Breast epithelium (tissue), 4 donors: ENCODE measurements at places on chromosomes 13 and 19. TPM values are rescaled to one million over a fixed set of nuclear protein-coding genes. Genes with fewer than 3 reads are reported as not detected.
A peak's percentile ranks its signal among the peaks of the same experiment; 100 is the strongest.

- no peak for DNase-seq
- H3K27me3 ChIP-seq: no peaks in the 10 kb centered on the region
- H3K4me1 ChIP-seq: no peaks in the 10 kb centered on the region
- H3K27ac ChIP-seq: no peak overlapping the region
- no peak overlapping the region for H3K4me3 ChIP-seq
Observed at GRCh38 chr13:112452380-112453206, 76.4 kb downstream of the SPACA7 start.

DNA sequence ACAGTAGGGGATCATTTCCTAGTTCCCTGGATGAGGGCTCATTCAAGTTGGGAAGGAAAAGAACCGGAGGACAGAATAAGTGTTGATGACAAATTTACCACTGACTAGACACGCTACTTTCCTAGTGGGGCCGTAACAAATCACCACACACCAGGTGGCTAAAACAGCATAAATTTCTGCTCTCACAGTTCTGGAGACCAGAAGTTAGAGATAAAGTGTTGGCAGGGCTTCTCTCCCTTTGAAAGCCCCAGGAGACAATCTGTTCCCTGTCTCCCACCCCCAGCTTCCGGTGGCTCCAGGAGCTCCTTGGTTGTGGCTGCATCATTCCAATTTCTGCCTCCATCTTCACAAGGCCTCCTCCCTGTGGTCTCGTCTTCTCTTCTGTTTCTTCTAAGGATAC, 65.4 kb upstream of the ARGLU1 start:
- no peaks in the 10 kb centered on the region for H3K36me3 ChIP-seq
- no peak overlapping the region for H3K27ac ChIP-seq
- H3K27me3 ChIP-seq: no peaks in the 10 kb centered on the region
- no peak overlapping the region for H3K4me3 ChIP-seq
- H3K4me1 ChIP-seq: no peaks in the 10 kb centered on the region

Gene NKPD1
- total RNA-seq: 1.3 TPM

GRCh38 chr13:68152414-68152813, 922.3 kb upstream of the PCDH9 start:
- no peak for DNase-seq
- H3K4me3 ChIP-seq: no peak overlapping the region
- H3K27ac ChIP-seq: no peak overlapping the region
- no peaks in the 10 kb centered on the region for H3K4me1 ChIP-seq
- no peaks in the 10 kb centered on the region for H3K27me3 ChIP-seq
- H3K36me3 ChIP-seq: no peaks in the 10 kb centered on the region

DNA sequence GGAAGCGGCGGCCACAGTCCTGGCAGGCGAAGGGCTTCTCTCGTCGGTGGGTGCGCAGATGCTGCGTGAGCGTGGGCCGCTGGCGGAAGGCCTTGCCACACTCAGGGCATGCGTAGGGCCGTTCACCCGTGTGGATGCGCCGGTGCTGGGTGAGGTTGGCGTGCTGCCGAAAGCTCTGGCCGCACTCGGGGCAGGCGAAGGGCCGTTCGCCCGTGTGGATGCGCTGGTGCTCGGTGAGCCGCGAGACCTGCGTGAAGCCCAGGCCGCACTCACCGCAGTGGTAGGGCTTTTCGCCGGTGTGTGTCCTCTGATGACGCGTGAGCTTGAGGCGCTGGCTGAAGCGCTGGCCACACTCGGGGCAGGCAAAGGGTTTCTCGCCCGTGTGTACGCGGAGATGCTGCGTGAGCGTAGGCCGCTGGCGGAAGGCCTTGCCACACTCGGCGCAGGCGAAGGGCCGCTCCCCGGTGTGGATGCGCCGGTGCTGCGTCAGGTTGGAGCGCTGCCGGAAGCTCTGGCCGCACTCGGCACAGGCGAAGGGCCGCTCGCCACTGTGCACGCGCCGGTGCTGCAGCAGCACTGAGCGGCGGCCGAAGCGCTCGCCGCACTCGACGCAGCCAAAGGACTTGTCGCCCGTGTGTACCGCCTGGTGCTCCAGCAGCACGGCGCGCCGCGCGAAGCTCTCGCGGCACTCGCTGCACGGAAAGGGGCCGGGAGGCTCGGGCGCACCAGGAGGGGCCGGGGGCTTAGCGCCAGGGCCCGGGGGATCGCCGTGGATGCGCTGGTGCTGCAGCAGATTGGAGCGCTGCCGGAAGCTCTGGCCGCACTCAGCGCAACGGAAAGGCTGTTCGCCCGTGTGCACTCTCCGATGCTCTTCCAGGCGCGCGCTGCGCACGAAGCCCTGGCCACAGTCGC, 4.0 kb upstream of the UBE2M start:
- peak overlapping the region; percentile 32 for H3K4me3 ChIP-seq
- H3K27ac ChIP-seq: peak overlapping the region; percentile 86
- H3K36me3 ChIP-seq: no peaks in the 10 kb centered on the region
- no peak for DNase-seq
- H3K27me3 ChIP-seq: no peaks in the 10 kb centered on the region

Gene TEX29
- not detected for total RNA-seq

GRCh38 chr13:33978653-33979052, 160.7 kb downstream of the RFC3 start:
- H3K27me3 ChIP-seq: no peaks in the 10 kb centered on the region
- H3K36me3 ChIP-seq: no peaks in the 10 kb centered on the region
- H3K4me3 ChIP-seq: no peak overlapping the region
- no peak for DNase-seq
- no peak overlapping the region for H3K27ac ChIP-seq
